ENCODE measurements at places on chromosomes 13 and 19.
A peak's percentile ranks its signal among the peaks of the same experiment; 100 is the strongest.

GRCh38 chr19:50728084-50728737, 5.0 kb downstream of the CLEC11A start:
- DNase-seq: no peak

DNA sequence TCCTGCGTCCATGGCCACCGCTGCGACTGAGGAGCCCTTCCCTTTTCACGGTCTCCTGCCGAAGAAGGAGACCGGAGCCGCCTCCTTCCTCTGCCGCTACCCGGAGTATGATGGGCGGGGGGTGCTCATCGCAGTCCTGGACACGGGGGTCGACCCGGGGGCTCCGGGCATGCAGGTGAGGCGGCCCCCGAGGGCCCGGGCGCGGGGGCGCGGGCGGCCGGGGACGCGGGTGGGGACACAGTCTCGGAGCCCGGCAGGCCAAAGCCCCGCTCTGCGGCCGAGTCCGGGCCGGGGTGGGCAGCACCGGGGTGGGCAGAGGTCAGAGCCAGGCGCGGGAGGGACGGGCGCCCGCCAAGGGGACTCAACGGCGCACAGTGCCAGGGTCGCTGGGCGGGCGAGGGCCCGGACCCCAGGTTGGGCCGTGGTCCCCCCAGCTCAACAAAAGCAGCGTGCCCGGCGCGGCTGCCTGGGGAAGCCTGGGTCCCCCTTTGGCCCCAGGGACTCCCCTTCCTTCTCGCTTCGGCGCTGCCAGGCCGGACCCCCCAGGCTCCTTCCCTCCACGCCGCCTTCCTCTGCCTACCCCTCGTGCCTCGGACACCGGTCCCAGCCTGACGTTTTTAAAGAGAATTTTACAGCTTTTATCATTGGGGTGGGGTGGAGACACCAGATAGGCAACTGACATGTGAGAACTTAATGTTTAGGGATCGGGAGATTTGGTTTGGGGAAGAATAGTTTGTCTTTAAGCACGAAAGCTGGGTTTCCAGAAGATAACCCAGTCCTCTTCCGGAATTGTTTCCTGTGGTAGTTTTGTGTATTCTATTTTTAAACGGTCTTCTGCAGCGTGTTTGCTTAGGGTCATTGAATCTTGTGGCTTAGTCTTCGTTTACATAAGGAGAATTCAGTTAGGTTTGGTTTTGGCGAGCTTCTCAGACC, 509 bp downstream of the TPP2 start:
- no peak for DNase-seq

DNA sequence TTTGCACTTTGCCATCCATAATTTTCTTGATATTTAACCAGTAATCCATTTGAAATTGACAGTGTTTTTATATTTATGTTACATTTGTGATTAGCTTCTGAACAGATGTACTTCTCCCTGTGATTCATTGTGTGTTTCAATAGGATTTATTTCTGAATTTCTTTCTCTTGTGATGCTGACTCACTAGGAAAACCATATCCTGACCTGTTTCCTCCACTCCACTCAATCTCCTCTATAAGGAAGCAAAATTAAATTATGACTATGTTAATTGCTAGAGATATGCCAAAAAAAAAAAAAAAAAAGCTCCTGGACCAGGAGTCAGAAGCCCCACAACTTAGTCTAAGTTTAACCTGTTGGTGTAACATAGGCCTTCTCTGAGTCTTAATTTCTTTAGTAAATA, 614.6 kb upstream of the SPRY2 start:
- DNase-seq: no peak

DNA sequence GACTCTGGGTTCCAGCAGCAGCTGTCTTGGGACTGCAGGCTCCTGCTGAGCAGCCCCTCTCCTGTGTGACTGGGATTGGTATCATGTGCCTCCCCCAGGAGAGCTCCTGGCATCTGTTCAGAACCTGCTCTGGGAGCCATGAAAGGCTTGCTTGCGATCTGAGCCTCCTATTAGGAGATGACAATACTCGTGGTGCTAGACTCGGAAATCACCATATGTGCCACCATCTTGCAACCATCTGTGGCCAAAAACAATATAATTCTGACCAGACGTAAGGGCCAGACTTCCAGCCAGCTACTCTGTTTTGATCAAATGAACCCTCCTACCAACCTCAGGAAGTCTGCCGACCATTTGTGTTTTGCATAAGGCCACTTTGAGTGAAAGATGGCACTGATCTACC, 484.7 kb downstream of the IRS2 start:
- peak; percentile 79 for DNase-seq

DNA sequence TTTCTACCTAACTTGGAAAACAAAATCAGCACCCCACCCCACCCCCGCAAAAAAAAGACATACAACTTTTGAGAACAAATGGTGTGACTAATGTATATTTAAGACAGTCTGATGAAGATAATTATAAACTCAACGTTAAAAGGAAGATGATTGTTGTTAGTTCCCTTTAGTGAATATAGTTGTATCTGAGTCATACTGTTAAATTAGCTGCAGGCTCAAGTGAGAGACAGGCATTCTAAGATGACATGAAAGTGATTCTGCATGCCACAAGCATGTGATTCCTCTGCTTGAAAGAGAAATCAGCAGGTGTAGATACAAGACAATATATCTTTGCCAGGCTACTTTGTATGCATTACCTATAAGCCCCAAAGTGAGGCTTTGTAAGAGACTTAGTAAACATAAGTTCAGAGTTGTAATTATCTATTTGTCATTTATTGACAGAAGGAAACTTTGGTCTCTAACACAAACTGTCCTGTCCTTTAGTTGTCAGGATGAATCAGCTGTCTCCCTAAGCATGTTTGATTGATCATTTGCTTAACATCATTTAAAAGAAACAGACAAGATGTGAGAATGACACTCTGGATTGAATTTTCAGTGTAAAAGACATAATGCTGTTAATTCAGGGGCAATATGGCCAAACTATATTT, 319.4 kb upstream of the HTR2A start:
- no peak for DNase-seq

- DNase-seq: no peak
Measured at GRCh38 chr13:95784161-95784899, 107.4 kb downstream of the DNAJC3 start.

- DNase-seq: no peak
Measured at GRCh38 chr13:32224916-32225315, 90.2 kb downstream of the ZAR1L start.

DNA sequence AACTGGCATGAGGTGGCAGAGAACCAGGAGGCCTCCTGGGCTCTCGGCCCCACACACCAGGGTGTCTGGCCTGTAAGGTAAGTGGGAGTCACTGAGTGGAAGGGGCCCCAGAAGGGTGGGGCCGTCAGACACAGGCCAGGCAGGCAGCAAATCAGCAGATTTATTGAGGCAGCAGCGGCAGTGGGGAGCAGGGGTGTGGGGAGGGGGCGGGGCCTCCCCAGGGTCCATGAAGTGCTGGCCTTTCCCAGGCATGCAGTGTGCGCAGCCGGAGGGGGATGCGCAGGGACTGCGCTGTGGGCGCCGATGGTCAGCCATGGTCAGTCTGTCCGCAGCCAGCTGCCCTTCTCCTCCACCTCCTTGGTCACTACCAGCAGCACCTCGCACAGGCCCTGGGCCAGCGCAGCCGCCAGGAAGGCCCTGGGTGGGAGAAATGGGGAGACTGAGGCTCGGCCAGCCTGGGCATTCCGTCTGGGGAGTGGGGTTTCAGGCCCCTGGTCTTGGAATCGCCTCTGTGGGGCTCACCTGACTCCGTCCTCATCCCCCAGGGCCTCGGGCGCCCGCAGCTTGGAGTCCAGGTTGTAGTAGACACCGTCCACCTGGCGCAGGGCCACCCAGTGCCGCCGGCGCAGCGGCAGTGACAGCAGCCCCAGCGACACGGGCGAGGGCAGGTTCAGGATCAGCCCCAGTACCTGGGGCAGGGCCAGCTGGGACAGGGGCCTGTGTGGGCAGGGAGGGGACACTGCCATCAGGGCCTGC, 5.0 kb downstream of the JOSD2 start:
- DNase-seq: no peak

- DNase-seq: no peak
Measured at GRCh38 chr13:91155512-91156114, 191.9 kb upstream of the MIR17HG start.

DNA sequence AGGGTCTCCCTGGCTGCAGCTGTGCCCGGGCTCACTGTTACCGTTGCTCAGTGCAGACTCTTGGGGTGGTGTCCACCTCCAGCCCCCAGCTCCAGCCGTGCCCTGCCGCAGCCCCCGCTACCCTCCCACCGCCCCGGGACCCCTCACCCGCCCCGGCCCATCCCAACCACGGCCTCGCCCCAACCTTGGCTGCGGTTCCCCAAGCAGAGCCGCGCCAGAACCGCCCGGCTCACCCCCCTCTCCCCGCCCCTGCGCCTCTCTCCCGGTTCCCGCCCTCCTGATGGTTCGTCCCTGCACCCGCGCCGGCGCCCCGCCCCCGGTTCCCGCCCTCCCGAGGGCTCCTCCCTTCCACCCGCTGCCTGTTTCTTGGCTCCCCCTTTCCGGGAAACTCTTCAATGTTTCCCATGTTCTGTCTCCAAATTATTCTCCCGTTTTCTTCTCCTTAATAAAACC, 40.3 kb downstream of the ANKRD10 start:
- DNase-seq: peak; percentile 37

GRCh38 chr19:49161987-49162386, 4.4 kb downstream of the TRPM4 start:
- no peak for DNase-seq

DNA sequence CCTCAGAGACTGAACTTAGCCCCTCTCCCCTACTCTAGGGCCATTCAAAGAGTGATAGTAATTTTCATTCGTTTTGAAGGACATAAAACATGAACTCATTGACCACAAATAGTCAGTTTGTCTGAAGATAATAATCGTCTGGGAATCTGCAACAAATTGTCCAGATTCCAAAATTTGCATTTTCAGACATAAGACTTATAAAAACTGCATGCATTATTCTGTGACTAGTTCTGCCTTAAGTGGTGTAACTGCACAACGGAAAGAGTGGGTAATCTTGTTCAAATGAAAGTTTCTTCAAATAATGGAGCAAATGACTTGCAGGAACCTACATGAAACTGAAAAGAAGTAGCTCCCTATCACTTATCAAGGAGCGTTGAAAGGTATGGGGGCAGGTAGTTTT, 8.4 kb downstream of the CSNK1A1L start:
- DNase-seq: no peak

DNA sequence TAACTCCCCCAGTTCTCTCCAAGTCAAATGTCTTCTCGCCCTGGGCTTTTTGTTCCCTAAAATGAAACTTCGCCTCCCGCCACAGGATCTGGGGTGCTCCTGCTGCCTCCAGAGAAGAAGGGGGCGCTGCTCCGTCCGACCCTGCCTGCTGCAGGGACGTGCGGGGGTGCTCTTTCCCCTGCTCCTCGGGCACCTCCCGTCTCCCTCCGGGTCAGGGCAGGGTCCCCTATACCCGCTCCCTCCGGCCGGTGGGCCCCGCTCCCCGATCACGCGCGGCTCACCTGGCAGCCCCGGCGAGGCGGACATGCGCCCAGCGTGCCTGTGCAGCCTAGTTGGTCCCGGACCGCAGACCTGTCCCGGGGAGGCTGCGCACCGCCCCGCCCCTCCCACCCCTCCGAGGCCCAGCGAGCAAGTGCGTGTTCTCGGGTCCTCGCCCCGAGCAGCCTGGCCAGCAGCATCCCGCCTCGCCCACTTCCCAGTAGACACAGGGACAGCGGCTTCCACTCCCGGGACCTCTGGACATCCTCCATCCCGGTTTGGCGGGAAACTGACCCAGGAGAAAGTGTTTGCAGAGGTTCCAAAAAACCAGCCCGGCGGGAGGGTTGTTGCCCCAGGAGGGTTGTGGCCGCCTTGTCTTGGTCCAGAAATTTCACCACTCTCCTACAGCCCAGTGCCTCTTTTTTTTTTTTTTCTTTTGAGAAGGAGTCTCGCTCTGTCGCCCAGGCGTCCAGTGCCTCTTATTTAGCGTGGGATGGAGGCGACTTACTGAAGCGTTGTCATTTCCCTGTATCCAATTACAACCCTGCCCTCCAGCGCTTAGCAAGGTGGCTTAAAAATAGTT, at the start of gene OXGR1:
OXGR1 (minus strand) TSS at position 460 of the 841 bp plus-strand sequence. CDS start 6,717 bp downstream, outside the sequence.
- no peak for DNase-seq

DNA sequence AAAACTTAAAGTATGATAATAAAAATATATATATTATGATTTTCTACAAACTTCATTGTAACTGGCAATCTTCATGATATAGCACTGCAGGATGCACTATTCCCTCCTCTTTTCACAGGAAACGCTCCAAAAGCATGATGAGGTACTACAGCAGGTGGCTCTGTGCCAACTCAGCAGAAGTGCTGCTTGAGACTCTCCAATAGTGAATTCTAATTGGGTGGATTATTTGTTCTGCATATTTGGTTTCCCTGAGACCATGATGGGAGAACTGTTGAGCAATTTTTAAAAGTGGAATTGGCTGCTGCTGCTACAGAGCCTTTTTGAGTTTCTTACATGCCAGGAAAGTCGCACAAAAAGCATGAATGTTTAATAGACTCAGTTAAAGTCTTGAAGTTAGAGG, 1782.4 kb upstream of the PCDH20 start:
- no peak for DNase-seq

- DNase-seq: no peak
Measured at GRCh38 chr13:39483326-39483725, 119.7 kb downstream of the LHFPL6 start.

DNA sequence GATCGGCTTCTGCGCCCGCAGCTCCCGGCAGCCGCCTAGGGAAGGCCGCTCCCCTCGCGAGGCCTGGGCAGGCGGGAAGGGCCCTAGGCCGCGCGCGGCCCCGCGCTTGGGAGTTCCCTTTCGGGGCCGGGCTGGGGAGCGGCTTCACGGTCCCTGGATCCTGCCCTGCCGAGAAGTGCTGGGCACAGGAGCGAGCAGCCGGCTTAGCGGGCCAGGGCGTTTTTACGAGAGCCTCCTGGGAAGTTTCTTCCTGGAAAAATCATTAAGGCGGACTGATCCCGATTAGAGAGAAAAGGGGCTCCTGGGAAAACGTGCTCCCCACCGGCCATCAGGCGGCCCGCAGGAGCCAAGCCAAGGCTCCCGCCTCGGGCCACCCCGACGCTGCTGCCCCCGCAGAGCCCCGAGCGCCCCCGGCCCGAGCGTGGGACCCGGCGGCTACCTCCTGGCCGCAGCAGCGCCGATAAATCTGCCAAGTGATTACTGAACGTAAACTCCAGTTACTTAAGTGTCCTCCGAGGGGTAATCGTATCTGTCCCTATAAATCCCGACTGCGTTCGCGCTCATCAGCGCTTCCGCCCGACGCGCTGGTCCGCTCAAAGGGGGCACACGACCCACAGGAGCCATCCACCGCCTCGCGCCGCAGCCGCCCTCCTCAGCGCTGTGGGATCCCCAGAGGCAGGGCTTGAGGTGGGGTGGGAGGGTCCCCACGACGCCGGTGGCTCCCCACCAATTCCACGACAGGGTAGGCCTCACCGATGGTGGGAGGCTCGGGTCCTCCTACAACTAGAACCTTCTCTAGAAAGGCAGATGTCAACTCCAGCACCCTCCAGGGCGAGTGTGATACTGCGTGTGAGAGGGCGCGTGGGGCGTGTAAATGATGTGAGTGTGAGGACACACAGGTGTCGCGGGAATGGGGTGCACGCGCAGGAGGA, 2.8 kb downstream of the ZIC5 start:
- no peak for DNase-seq

DNA sequence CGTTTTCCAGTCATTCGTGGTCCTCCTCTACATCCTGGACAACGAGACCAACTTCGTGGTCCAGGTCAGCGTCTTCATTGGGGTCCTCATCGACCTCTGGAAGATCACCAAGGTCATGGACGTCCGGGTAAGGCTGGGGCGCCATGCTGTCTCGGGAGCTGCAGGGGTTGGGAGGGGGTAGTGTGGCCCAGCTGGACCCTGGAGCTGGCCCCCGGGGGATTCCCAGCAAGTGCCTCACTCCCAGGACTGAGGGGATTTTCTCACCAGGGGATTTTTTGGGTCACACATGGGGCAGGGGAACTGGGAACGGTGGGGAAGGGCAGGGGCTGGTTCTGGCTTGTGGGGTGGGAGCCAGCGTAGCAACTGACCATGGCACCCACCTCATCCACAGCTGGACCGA, 10.8 kb upstream of the RELB start:
- DNase-seq: no peak

GRCh38 chr19:43765109-43765876, 10.5 kb upstream of the SMG9 start:
- DNase-seq: no peak

Data from NCI-H1694 treated with DMSO at 0.1 percent for 48 hours (cell line).